ENCODE measurements at places on chromosomes 7 and 10.
A peak's percentile ranks its signal among the peaks of the same experiment; 100 is the strongest.

DNA sequence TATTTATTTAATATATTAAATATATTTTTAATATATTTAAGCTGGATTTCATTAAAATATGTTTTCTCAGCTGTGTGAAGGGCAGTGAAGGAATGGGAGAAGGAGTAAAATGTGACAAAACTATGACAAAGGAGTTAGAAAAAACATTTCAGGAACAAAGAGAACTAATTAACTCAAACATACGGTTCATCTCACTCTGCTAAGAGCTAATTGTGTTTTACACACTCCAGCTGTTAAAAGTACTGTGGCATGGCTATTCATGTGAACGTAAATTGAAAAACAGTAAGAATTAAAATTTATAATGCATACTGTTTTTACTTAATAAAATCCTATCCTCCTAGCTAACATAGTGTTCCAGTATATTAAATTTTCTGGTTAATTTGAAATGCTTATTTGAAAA, 262.5 kb upstream of the GNAI1 start:
- DNase-seq = no peak

- DNase-seq = no peak
Observed at GRCh38 chr10:47317251-47317650, 5.0 kb upstream of the GDF2 start.

GRCh38 chr7:46011059-46011458, 90.0 kb upstream of the IGFBP3 start:
- no peak for DNase-seq

- no peak for DNase-seq
Observed at GRCh38 chr10:63021225-63021624, 111.9 kb upstream of the NRBF2 start.

DNA sequence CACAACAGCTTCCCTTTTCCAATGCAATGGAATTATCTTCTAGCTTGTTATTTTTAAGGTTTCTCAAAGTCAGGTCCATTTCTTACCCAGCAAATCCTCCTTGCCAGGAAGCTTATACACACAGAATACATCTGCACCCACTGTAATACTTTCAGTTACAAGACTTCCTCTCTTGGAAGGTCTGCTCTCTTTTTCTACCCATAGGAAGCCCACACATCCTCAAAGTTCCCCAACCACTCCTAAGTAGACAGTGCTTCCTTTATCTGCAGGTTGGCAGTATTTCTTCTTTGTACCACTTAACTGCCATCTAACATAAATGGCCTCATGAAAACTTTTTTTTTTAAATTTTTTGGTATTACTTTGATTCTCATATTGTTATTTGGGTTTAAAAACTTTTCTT, 155.6 kb downstream of the TAX1BP1 start:
- peak; percentile 74 for DNase-seq

All from GDM1 (cell line).